NCI-H146 (cell line): ENCODE measurements at places on chromosomes 6 and 20.
A peak's percentile ranks its signal among the peaks of the same experiment; 100 is the strongest.

GRCh38 chr6:86888301-86888700 is 49.0 kb upstream of the HTR1E start:
- no peak for DNase-seq

DNA sequence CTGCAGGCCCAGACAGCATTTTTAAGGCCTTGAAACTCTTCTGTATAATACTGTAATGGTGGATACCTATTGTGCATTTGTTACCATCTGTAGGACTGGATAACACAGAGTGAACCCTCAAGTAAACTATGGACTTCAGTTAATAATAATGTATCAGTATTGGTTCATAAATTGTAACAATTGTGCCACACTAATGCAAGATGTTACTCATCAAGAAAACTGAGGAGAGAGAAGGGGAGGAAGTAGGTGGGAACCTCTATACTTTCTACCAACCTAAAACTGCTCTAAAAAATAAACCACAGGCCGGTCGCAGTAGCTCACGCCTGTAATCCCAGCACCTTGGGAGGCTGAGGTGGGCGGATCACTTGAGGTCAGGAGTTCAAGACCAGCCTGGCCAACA is 10.8 kb downstream of the MAPK13 start:
- DNase-seq = no peak

GRCh38 chr6:156687789-156688619 is 89.2 kb upstream of the ARID1B start:
- peak; percentile 79 for DNase-seq

GRCh38 chr6:95266537-95267258 is 310.6 kb upstream of the MANEA start:
- DNase-seq = no peak

DNA sequence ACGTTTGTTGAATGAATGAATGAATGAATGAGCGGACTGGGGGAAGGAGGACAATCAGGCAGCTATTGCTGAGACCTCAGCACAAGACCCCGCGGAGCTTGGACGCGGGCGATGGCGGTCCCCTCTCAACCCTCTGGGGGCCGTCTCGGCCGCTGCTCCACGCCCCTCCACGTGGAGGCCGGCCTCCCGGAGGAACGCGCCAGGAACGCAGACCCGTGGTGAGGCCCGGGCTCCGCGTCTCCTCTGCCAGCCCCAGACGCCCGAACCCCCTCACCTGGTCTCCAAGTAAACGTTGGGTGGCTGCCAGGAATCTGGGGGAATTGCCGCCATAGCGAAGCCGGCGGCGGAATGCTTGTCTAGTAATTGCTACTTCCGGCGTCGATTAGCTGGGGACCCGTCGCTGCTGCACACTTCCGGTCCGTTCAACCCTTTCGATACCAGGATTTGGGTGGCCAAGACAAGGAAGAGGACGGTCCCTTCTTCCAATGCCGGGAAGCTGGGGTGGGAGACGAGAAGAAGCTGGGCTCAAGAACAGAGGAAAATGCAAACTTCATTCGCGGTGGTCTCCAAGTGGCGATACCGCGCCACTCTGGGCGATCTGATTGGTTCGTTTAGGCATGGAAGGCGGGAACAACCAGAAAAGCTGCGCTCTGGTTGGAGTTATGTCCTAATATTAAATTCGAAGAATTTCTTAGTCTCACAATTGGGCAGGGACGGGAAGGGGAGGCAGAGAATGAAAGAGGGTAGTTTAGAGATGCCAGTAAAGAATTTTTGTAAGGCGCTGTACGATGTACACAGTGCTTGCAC is at the start of gene PPIL1:
Gene PPIL1 (minus strand): TSS at position 361 of the 807 bp plus-strand sequence. CDS start 31 bp downstream, at position 330.
- peak; percentile 95 for DNase-seq

DNA sequence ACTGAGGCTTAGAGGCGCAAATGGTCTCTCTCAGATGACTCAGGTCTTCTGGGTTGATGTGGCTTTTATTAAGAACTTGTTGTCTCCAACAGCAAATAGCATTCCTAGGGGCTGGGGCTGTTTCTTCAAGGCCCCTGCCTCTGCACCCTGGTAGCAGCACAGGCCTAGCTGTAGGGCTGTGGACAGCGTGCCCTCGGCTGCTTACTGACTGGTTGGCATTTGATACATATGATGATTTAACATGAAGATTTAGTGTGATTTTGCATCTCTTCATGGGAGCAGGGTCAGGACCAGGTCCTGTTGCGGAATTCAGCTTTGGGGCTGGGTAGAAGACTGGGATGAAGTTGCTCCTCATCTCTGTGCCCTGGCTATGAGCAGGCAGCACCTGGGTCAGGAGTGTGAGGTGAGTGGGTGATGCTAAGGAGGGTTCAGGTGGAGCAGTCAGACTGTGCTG is 24.3 kb upstream of the IER3 start:
- no peak for DNase-seq

GRCh38 chr6:134419716-134420115 is 101.8 kb upstream of the SGK1 start:
- DNase-seq = no peak

DNA sequence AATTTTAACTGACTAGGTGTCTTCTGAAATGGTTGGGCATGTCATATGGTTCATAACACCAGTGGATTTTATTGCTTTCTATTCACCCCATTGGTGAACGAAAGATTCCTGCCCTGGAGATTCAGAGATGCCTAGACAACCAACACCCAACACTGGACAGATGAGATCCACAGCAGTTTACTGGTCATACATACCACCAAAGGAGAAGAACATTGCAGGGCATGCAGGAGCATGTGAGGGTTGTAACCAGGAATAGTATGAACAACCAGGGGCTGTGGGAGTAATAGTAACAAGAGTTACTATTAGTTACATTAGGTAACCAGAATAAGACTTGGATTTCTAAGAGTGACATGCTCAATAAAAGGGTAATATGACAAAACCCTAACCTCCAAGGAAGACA is 77.8 kb upstream of the FABP7 start:
- no peak for DNase-seq
